Activated naive CD8-positive, alpha-beta T cell treated with anti-CD3 and anti-CD28 coated beads, Interleukin-2, amount 50 U/mL, for 24 hours (primary cell): ENCODE measurements at places on chromosomes 16 and 17.

DNA sequence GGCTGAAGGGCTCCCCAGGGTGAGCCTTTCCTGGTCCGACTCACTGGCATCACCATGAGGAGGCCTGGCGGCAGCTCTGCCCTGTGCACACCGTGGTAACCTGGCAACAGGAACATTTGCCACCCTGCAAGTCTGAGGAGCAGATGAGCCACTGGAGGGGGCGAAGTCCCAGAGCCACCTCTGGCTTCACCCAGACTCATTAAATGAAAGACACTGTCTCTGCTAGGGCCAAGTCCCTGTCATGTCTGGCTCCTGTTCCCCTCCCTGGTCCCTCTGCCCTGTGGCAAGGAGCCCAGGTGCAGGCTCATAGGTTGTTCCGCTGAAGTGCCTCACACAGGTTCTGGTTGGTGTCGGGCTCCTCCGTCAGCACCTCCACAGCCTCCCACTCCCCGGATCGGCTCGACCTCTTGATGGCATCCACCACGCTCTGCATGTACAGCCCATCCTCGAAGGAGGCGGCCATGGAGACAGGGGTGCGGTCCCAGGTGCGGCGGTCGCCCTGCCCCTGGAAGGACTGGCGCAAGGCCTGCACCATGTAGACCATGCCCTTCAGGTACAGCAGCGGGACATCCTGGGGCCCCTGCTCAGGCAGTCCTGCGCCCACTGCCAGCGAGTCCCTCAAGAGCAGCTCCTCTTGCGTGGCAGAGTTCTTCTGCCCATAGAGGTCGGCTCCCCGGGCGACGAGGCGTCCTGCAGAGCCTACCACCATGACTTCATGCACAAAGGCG is 8.4 kb downstream of the C16orf86 start:
- no peak for DNase-seq

DNA sequence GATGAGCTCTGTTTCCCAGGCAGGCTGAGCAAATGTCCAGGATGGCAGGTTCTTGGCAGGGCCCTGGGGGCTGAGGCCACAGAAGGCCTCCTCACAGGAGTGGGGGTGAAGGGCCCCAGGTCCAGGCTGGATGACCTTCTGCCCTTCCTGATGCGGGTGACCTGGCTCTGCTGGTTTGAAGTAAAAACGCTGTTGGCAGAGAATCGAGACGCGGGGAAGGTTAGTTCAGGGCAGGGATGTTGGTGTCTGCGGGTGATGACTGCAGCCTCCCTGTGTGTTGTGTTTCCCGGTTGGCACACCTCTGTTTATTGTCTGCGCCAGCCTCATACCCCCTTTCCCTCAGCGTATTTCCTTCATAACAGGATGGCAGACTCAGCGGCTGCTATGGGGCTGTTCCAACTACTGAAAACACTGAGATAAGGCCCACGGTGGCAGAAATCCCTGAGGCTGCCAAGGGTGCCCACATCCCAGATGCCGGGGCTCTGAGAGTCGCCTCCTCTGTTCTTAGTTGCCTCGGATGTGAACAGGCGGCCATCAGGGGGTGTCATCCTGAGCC is 104.6 kb downstream of the METRNL start:
- DNase-seq, result no peak

- DNase-seq, result no peak
Observed at GRCh38 chr16:49526860-49527365, 153.3 kb downstream of the C16orf78 start.

- no peak for DNase-seq
Observed at GRCh38 chr17:72423286-72423589, 302.4 kb downstream of the SOX9 start.

DNA sequence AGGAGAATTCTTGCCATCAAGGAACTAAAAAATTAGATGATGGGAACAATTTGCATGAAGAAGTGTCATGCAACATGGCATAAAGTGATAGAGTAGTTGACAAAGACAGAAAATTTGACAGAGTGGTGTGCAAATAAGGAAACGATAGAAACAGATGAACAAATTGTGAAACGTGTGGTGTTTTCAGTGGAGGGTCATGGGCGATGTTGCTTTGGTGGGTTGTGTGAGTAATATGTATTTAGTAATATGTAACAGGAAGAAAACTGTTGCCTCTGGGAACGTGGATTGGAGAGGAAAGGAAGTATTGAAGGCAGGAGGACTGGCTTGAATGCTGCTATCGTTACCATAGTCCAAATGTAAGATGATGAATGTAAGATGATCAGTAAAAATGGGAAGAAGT is 3.6 kb downstream of the COX10 start:
- no peak for DNase-seq

- DNase-seq, result no peak
Observed at GRCh38 chr16:66717112-66717675, 20.7 kb upstream of the CMTM4 start.

- DNase-seq, result peak; percentile 50
Observed at GRCh38 chr17:39676198-39676819, 8.1 kb downstream of the PNMT start.

- DNase-seq, result no peak
Observed at GRCh38 chr17:49110509-49110908, 22.1 kb upstream of the B4GALNT2 start.

DNA sequence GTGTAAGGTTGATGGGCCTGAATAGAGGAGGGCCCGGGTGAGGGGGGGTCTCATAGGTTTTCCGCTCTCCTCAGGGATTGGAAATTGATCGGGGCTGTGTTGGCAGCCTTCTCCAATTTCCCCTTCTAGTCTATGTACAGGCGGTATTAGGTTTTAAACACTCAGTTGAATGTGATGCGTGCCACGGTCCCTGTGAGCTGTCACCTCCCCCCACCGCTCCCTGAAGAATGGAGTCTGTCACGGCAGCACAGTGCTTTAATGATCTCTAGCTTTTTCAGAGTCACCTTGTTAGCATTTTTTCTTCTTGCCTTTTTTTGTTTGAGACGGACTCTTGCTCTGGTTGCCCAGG is 800 bp downstream of the COX4I1 start:
- no peak for DNase-seq

GRCh38 chr16:82672676-82673075 is 45.9 kb downstream of the CDH13 start:
- no peak for DNase-seq

DNA sequence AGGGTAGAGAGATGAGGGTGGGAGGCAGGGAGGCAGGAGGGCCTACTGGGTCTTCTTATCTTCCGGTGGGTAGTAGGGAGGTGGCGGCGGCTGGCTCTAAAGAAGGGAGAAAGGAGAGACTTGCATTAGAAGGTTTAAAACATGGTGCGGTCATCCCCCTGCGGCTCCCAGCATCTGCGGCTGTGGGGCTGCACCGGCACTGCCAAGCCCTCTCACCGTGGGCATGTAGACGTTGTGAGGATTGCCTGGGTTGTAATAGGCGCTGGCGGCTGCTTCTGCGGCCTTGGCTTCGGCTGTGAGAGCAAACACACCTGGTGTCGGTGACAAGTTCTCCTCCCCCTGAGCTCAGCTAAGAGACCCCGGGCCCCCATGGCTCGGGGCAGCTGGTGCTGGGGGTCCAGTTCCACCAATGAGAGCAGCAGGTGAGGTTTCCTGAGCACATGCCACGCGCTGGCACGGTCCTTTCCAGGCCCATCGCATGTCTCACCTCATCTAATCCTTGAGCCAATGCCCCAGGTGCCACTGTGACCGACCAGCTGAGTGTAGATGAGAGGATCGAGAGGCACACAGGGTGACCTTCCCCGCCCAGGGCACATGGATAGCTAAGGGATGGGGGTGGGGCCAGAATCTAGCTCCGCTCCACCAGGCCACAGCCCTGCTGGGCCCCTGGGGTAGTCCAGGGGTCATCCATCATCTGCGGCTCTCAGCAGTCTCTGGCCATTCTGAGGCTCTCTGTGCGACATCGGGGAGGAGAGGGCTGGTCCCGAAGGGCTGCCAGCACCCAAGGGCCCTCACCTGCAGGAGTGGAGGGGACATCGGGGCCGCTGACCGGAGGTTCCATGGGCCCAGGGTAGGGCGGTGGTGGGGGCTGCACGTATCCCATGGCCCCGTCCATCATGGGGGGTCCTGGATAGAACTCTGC is 2.7 kb upstream of the UNC13D start:
- DNase-seq, result no peak

- peak; percentile 96 for DNase-seq
Observed at GRCh38 chr16:66521951-66522771, 27.8 kb downstream of the TK2 start.

GRCh38 chr16:76583466-76583865 is 306.3 kb downstream of the CNTNAP4 start:
- DNase-seq, result no peak

- no peak for DNase-seq
Observed at GRCh38 chr16:49679095-49679494, 176.8 kb downstream of the ZNF423 start.

DNA sequence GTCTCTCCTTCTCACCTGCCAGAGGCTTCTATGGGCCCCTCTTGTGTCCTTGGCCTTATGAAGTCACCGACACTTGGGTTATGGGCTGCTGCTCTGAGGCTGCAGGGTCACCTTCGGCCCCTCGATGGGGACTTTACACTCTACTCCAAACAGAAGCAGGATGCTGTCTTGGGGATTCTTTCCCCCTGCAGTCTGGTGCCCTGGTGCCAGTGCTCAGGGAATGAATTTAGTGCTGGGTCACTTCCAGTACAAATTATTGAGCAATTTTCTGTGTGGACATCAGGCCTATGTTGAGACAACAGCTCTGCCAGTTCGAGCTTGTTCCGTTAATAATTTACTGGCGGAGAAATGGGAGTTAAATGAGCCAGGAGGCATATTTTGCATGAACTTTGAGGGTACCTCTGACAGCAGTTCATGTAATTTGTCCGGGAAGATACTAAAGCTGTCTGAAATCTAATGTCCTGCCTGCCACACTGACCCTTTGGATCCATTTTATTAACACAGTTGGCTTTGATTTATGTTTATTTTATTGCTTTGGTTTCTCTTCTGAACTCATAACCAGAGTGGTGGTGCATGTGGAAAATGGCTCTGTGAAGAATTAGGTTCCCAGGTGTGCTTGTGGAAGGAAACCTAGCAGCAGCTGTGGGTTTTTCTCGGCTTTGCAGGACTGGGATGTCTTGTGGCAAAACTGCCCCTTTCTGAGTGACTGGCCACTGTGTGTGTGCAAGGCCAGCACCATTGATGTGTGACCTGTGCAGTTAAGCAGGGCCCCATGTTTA is 34.1 kb upstream of the DHX8 start:
- no peak for DNase-seq

- DNase-seq, result no peak
Observed at GRCh38 chr16:14485121-14485551, 144.9 kb downstream of the PARN start.

GRCh38 chr17:48589060-48589830 is 796 bp downstream of the HOXB3 start:
- no peak for DNase-seq

- no peak for DNase-seq
Observed at GRCh38 chr16:81917375-81917774, 93.9 kb downstream of the SDR42E1 start.

GRCh38 chr17:80644536-80644935 is 99.9 kb downstream of the RPTOR start:
- DNase-seq, result no peak

GRCh38 chr16:74825941-74826340 is 51.3 kb upstream of the FA2H start:
- DNase-seq, result no peak

GRCh38 chr17:62987136-62987535 is 21.1 kb downstream of the TANC2 start:
- DNase-seq, result no peak

GRCh38 chr17:6269478-6269877 is 165.4 kb downstream of the AIPL1 start:
- peak; percentile 34 for DNase-seq

DNA sequence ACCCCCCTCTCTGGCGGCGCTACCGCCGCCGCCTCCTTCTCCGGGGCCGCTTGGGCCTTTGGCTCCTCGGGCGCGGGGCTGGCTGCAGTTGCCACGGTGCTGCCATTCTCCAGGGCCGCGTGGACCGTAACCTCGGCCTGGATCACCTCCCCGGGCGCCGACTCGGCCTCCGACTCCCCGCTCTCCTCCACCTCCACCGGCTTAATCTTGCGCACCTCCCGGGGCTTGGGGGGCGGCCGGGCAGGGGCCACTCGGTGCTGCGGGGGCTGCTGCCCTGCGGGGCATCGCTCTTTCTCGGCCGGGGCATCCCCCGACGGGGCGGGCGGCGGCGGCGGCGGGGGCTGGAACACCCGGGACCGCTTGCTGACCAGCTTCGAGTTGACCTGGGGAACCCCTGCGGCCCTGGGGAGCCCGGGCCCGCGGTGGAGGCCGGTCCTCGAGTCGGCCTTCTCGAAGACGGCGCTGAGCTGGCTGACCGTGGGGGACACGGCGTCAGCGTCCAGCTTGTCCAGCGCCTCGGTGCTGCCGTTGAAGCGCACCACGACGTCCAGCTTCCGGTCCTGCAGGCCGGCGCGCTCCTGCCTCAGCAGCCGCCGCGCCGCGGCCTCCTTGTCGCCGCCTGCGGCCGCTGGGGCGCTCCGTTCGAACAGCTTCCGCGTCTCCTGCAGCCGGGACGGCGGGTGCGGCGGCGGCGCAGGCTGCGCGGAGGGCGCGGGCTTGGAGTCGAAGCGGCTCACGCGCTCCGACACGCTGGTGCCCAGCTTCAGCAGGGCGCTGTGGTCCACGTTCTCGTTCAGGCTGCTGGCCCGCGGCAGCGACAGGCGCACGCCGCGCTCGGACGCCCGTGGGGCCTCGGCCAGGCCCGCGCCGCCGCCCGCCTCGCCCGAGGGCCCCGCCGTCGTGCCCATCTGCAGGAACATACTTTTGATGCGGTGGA is 792 bp downstream of the PPP1R9B start:
- DNase-seq, result peak; percentile 65

GRCh38 chr17:16878084-16878483 is 93.8 kb downstream of the TNFRSF13B start:
- DNase-seq, result no peak

- no peak for DNase-seq
Observed at GRCh38 chr17:60664022-60664421, 13.6 kb upstream of the BCAS3 start.

DNA sequence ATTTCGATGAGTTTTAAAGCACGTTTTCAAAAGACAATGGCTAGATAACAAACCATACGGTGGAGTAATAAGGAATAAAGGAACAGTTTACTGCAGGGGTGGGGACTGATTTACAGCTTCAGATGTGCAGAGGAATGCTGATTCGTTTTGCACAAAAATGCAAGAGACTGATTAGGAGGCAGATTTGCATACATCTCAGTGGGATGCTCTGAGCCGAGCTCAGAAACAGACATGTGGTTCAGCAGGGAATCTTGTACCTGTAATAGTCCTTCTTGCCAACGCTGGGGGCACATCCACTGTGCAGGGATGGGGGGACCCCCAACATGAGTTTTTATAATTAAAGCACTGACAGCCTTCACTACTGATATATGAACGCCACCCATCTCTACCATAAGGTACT is 308.0 kb downstream of the GRIN2A start:
- no peak for DNase-seq

DNA sequence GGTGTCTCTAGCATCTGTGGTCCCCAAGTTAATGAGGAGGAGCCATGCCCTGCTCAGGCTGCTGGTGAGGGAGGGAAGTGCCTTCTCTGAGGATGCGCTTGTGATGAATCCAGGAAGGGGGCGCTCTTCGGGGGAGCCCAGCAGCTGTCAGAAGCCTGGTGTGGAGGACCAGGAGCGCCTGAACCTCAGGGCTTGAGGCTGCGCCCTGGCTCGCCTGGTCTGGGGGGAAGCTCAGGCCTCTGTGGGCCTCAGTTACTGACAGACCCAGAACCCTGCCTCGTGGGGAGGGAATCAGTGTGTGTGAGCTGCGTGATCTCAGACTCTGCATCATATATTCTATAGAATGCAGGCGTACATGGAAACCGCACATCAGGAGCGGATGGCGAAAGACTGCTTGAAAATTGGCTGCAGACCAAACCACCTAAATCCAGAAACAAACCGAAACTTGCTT is 126.1 kb downstream of the SEC14L1 start:
- no peak for DNase-seq
